ENCODE measurements at places on chromosomes 11 and 22.
A peak's percentile ranks its signal among the peaks of the same experiment; 100 is the strongest.

DNA sequence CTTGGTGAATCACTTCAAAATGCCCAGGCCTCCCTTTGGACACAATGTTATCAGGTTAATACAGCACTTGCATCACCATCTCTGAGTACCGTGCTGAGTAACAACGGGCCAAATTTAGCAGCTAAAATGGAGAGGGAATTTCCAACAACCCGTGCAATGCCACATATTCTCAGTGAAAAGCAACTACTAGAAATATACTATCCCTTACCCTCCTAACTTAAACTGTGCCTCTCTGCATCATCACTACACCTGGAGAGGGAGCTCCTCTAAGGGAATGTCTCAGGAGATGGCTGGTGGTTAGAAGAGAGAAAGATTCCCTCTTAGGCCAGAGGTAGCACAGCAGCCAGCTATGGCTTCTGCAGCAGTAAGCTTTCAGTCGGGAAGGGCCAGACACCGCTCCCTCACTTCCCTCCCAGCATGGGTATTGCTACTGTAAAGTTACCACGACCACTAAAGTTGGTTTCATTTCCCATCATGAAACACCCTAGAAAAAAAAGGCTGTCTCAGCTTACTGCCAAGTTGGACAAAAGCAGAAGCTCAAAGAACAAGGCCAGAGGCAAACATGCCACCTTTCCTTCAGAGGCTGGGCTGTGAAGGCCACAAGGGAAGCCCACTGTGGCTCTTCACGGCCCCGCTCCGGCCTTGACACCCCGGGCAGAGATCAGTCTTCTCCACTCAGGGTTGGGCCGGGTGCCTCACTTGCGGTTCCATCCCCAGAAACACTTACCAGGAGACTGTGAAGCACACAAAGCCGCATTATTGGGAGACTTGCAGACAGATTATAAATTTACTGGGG, 3.9 kb downstream of the MAML2 start:
- no peak for DNase-seq

- DNase-seq, result no peak
Measured at GRCh38 chr11:79208126-79208525, 232.7 kb downstream of the TENM4 start.

DNA sequence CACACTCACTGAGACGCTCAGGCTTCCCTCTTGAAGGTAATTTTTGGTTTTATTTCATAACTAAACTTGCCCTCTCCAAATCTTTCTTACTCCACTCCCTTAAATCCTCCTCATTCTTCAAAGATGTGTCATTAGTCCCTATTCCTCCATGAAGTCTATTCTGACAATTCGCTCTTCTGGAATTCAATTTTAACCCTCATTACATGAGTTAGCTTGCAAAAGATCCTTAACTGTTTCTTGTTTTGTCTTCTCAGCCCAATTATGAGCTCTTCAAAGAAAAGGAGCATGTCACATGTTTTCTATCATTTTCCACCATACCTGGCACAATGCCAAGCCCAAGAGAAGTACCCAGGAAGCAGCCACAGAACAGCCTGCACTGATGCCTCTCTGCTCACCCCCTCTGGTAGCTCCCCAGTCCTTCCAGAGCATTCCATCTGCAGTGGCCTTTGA, 13.0 kb downstream of the GALNT18 start:
- DNase-seq, result peak; percentile 11

DNA sequence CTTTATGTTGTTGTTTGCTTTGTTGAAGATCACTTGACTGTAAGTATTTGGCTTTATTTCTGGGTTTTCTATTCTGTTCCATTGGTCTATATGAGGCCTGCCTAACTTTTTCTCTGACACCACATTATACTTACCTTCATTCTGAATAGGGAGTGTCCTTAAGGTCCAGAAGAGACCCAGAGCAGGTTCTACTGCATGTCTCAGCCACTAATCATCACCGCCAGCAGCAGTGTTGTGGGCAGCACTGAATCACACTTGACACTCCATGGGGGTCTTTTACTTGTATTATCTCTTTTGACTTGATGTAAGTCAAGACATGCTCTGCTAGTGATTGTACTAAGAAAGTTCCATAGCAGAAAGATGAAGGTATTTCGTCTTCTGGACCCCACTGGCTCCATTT, 274.9 kb downstream of the TENM4 start:
- DNase-seq, result no peak

DNA sequence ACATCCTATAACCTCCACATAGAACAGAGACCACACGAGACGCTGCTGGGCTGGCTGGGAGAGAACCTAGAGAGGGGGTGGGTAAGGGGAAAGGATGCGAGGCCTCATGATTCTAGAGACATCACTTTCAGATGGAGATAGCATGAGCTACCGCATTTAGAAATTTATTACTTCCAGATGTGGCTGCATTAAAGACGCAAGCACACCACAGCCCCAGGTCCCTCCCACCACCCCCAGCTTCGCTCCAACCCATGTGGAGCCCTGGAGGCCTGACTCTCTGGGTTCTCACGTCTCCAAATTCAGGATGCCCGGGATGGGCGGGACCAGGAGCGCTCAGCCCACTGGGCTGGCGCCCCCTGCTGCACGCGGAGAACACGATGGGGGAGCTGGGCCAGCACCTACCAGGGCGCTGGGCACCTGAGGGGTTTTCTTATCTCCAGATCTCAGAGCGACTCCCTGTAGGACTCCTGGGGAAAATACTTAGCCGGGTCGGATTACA, 13.6 kb downstream of the MRPL21 start:
- no peak for DNase-seq

GRCh38 chr11:75471176-75471973, 38.4 kb upstream of the KLHL35 start:
- no peak for DNase-seq

GRCh38 chr11:94747146-94747545, 21.0 kb upstream of the AMOTL1 start:
- DNase-seq, result no peak

DNA sequence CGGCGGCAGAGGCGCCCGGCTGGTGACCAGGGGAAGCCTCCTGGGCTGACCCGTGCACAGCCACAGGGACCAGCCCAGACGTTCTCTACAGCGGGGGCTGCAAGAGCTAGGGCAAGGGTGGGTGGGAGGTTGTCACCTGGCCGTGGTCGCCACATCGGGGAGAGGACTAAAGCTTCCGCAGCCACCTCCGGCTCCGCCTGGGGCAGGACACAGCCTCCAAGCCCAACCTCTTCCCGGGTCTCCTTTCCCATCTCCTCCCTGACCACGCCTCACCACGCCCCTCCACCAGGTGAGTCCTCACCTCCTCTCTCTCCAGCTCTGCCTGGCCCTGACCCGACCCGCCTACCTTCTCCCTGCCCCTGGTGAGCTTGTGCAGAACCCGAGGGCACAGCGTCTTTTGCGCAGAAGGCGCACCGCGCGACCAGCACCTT, 75.9 kb upstream of the LMO1 start:
- DNase-seq, result peak; percentile 95

GRCh38 chr22:41910050-41911000, 4.5 kb downstream of the SHISA8 start:
- DNase-seq, result no peak

GRCh38 chr22:35456757-35457156, 56.8 kb downstream of the MCM5 start:
- no peak for DNase-seq

- no peak for DNase-seq
Measured at GRCh38 chr11:103806130-103806895, 230.1 kb upstream of the DDI1 start.

GRCh38 chr22:50696799-50697561, 24.4 kb downstream of the SHANK3 start:
- DNase-seq, result peak; percentile 17

DNA sequence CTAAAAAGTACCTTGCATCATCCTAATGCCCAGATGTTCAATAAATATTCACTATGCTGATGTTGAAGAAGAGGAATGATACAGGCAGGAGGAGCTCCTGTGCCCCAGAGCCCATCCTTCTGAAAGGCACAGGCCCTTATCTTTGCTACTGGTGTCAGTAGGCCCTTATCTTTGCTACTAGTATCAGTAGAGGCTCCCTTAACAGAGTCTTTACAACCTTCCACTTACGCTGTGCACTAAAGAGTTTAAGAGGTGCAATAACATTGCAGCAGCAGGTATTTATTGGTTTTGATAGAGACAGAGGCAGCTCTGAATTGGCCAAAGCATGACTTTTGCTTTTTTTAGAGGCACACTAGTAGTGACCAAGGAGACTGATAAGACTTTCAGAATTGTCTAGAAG, 174.4 kb downstream of the TENM4 start:
- no peak for DNase-seq

- no peak for DNase-seq
Measured at GRCh38 chr11:125499563-125499962, 3.5 kb upstream of the FEZ1 start.

- peak; percentile 78 for DNase-seq
Measured at GRCh38 chr11:43574949-43575912, 105.3 kb upstream of the HSD17B12 start.

- peak; percentile 51 for DNase-seq
Measured at GRCh38 chr11:84558085-84558905, 1068.8 kb downstream of the DLG2 start.

GRCh38 chr11:78216571-78217287, 28.0 kb downstream of the USP35 start:
- DNase-seq, result no peak

DNA sequence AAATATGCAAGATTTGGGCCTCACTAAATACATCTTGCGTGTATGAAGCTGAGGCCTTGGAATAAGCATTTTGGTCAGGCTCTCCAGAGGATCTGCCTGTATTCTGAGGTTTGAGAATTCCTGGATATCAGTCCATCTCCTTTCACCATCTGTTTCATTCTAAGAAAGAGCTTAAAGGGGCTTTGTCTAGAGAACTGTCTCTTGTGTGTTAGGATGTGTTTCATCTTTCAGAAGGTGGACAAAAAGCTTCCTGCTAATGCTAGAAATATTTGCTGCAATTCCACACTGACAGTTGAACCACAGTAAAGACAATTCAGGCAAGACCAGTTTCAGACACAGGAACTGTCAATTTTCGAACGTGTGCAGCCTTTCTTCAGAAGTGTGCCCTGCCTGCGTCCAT, 185.4 kb downstream of the DBX1 start:
- DNase-seq, result no peak
